ENCODE measurements at places on chromosomes 2 and 18. TPM values are rescaled to one million over a fixed set of nuclear protein-coding genes. Genes with fewer than 3 reads are reported as not detected.

The INHBB gene
- total RNA-seq = 0.08 TPM

The MROH2A gene
- 0.15 TPM for total RNA-seq

The CD226 gene
- total RNA-seq = 0.23 TPM

The RMDN2 gene
- total RNA-seq = 3.8 TPM

The CAPN13 gene
- total RNA-seq = not detected

The CCDC150 gene
- 2.7 TPM for total RNA-seq

The SCYGR5 gene
- total RNA-seq = not detected

The SYT4 gene
- total RNA-seq = not detected

The KYNU gene
- total RNA-seq = 1.3 TPM

The COLEC12 gene
- total RNA-seq = 49.6 TPM

The CETN1 gene
- total RNA-seq = not detected

The LINC00305 gene
- total RNA-seq = not detected

The SCG2 gene
- total RNA-seq = 36.4 TPM

The NMUR1 gene
- 0.23 TPM for total RNA-seq

The HPCAL1 gene
- total RNA-seq = 22.5 TPM

The LOXHD1 gene
- not detected for total RNA-seq

The ZNF512 gene
- total RNA-seq = 16.3 TPM

The IL1RL1 gene
- 2.0 TPM for total RNA-seq

The IL36RN gene
- total RNA-seq = not detected

The PDE6D gene
- 5.0 TPM for total RNA-seq

The DCAF17 gene
- 17.5 TPM for total RNA-seq

The TUBA4A gene
- 9.8 TPM for total RNA-seq

The CCDC141 gene
- total RNA-seq = under 0.01 TPM

The PPIL3 gene
- total RNA-seq = 54.5 TPM

The CNRIP1 gene
- 14.1 TPM for total RNA-seq

The OXER1 gene
- under 0.01 TPM for total RNA-seq

The KCNG2 gene
- 0.12 TPM for total RNA-seq

The IL18R1 gene
- 1.1 TPM for total RNA-seq

The IL1B gene
- 0.82 TPM for total RNA-seq

The PDCD1 gene
- not detected for total RNA-seq

The B4GALT6 gene
- 2.1 TPM for total RNA-seq

The UGT1A7 gene
- not detected for total RNA-seq

The CABLES1 gene
- total RNA-seq = 11.7 TPM

The OR6B2 gene
- total RNA-seq = not detected

The SCN7A gene
- not detected for total RNA-seq

The ANKRD29 gene
- total RNA-seq = 0.60 TPM

The RGPD3 gene
- total RNA-seq = under 0.01 TPM

The ZSWIM2 gene
- total RNA-seq = not detected

The INHA gene
- total RNA-seq = under 0.01 TPM

The MXD1 gene
- total RNA-seq = 6.1 TPM

The LHCGR gene
- not detected for total RNA-seq

The RUFY4 gene
- total RNA-seq = 0.08 TPM

The CERKL gene
- total RNA-seq = not detected

The GALR1 gene
- total RNA-seq = under 0.01 TPM

The C1GALT1C1L gene
- 0.30 TPM for total RNA-seq

The ARHGAP25 gene
- total RNA-seq = 1.1 TPM

The RIT2 gene
- total RNA-seq = not detected

The SIX2 gene
- total RNA-seq = 0.47 TPM

The UGT1A9 gene
- not detected for total RNA-seq

The UGT1A6 gene
- not detected for total RNA-seq

The BCL2 gene
- total RNA-seq = 7.3 TPM

The DTNB gene
- total RNA-seq = 3.9 TPM

The TSPYL6 gene
- total RNA-seq = not detected

The POTEJ gene
- not detected for total RNA-seq

The TGOLN2 gene
- 41.3 TPM for total RNA-seq

The TLX2 gene
- not detected for total RNA-seq

The COL4A3 gene
- 8.3 TPM for total RNA-seq

The ASB18 gene
- not detected for total RNA-seq

The SNTG2 gene
- not detected for total RNA-seq

The MBP gene
- total RNA-seq = 28.9 TPM

Measured in smooth muscle cell of the coronary artery (primary cell).